RPMI7951 (cell line): ENCODE measurements at places on chromosomes 3 and 15. TPM values are rescaled to one million over a fixed set of nuclear protein-coding genes. Genes with fewer than 3 reads are reported as not detected.
A peak's percentile ranks its signal among the peaks of the same experiment; 100 is the strongest.

Gene HYKK
- total RNA-seq: 4.5 and 6.8 TPM in 2 replicates

GRCh38 chr15:61938249-61938648, 122.0 kb downstream of the VPS13C start:
- no peak for DNase-seq

Gene C3orf22
- total RNA-seq: not detected in 2 replicates

DNA sequence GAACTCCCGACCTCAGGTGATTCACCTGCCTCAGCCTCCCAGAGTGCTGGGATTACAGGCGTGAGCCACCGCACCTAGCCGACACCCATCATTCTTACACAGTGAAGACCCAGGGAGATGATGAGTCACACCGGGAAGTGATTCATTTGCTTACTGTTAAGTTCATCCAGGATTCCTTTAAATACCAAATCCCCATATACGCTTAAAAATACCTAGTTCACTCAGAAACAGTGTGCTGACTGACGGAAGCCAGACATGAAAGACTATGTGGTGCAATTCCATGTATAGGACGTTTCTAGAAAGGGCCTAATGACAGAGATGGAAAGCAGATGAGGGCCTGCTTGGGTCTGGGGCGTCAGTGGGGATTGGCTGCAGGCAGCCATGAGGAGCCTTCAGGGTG, 75.2 kb downstream of the APBA2 start:
- DNase-seq: peak; percentile 82

Gene ITGB5
- 287 and 363 TPM in 2 replicates for total RNA-seq

DNA sequence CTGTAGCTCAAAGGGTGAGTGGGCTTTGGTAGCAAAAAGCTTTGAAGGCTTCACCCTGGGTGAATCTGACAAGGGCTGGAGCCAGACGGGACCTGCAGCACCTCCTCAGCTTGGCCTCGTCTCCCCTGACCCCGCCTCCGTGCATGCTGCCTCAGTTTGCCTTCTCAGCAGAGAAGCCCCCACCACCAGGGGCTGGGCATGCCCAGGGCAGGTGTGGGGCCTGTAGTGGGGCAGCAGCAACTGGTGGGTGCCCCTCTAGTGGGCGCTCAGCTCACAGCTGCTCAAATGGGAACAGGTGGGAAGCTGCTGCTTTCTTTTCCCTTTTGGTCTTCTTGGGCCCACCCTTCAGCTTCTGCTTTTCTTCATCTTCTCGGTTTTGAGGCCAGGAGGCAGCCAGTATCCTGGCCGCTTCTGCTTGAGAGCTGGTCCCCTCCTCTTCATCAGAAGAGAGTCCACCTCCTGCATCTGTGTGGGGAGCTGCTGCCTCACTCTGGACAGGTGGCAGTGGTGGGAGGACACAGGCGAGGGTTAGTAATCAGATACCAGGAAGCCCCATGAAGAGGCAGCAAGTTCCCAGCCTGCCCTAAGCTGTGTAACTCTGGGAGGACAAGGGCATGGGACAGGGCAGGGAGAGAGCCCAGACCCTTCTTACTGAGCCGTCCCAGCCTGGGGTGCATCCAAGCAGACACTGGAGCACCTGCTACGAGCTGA, 21.0 kb downstream of the TMEM43 start:
- DNase-seq: no peak

- DNase-seq: no peak
Measured at GRCh38 chr3:12810961-12811360, 14.5 kb downstream of the CAND2 start.

Gene PLA1A
- total RNA-seq: 0.20 TPM in 1 of 2 replicates, not detected in the other

GRCh38 chr3:189588475-189589178, 42.6 kb upstream of the TP63 start:
- peak; percentile 83 for DNase-seq

Gene COPG1
- total RNA-seq: 139 and 166 TPM in 2 replicates

Gene NR1I2
- 0.12 TPM in 1 of 2 replicates, not detected in the other for total RNA-seq

- peak; percentile 21 for DNase-seq
Measured at GRCh38 chr3:119695480-119695879, 7.3 kb upstream of the CFAP91 start.

GRCh38 chr3:42079701-42080452, 11.3 kb upstream of the TRAK1 start:
- DNase-seq: no peak

DNA sequence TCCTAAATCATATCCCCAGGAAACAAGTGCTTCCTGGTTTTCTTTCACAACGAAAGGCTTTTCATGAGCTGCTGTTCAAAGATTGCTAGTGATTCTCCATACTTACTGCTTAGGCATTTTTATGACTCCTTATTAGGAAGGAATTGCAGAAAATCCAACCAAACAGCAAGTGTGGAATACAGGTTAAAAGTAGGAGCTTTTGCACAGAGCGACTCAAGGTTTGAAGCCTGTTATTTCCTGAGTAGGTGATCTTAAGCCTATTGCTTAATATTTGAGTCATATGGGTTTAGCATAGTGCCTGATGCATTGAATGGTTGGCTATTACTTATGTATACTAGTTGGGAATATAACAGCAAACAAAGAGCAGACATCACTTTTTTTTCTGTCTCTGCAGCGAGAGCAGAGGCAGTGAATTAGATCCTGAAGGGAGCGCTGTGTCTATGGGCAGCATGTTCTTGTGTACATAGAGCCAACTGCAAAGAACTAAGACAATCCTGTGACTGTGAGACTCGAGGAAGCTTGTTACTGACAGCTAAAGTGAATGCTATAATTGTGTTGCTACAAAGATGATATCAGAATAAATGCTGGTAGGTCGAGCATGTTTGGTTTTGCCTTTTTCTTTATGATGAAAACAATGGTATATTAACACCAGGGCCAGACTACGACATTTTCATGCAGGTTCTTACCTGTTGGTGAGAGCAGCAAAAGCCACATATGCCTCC, 6.3 kb downstream of the TM4SF1 start:
- no peak for DNase-seq

Gene RHOV
- 0.12 and 0.20 TPM in 2 replicates for total RNA-seq

GRCh38 chr3:131075632-131076328, 49.1 kb downstream of the NEK11 start:
- no peak for DNase-seq

GRCh38 chr3:134511500-134511899, 25.6 kb downstream of the CEP63 start:
- no peak for DNase-seq

Gene RGMA
- total RNA-seq: not detected in 2 replicates

Gene SUCNR1
- total RNA-seq: 0.12 TPM in 1 of 2 replicates, not detected in the other

GRCh38 chr3:34198309-34198708, 399.9 kb downstream of the PDCD6IP start:
- DNase-seq: no peak

- peak; percentile 97 for DNase-seq
Measured at GRCh38 chr3:172520301-172520831, 2.9 kb downstream of the TNFSF10 start.

DNA sequence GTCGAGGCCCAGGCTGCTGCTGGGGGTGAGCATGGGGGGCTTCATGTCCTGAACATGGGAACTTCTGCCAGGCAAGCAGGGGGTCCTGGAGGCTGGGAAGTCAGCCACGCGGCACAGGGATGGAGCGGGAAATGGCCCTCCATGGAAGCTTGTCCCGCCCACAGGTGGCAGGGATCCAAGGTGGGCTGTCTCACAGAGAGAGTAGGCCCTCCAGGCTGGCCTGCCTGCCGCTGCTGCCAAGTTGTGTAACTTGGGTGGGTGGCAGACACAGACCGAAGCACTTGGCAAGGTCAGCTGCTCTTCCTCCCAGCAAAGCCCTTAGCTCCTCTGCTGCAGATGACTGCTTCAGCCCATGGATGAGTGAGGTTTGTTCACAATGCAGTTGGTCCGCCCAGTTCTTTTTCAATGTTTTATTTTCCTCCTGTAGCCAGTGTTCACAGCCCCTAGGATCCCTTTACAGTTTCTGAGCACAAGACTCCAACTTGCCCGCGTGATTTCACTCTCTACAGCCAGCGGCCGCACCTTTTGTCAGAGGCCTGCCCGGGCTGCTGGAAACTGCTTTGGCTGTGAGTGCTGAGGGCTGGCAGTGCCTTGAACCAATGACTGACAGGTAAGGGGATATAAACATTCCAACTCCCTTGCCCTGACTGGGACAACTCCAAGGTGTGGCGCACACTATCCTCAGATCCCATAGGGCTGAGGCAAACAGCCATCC, 26.7 kb downstream of the HCN4 start:
- peak; percentile 27 for DNase-seq

DNA sequence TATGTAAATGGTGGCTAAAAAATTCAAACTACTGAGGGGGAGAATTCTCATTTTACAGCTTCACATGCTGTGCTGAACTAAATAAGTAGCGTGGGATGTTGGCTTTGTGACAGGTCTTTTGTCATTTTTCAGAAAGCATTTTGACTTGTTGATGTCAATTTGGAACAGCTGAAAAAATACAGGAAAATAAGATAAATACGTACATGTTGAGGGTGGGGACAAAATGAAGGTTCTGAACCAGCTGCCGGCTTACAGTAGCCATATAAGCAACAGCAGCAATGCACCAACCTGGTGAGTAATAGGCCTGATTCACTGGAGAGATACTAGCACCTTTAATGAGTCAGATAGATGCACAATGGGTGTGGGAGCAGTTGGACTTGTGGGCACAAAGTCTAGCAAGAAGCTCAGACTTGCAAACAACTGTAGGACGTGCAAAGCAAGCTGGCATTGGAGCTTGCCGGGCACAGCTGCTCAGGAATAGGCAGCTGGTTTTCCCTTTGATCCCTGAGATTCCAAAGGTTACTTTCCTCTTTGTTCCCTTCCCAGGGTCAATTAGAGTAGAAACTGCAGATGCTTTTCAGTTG, 12.9 kb downstream of the B3GNT5 start:
- peak; percentile 83 for DNase-seq

GRCh38 chr3:119219069-119219468, 21.6 kb downstream of the B4GALT4 start:
- no peak for DNase-seq

Gene SLC2A2
- total RNA-seq: not detected in 2 replicates

DNA sequence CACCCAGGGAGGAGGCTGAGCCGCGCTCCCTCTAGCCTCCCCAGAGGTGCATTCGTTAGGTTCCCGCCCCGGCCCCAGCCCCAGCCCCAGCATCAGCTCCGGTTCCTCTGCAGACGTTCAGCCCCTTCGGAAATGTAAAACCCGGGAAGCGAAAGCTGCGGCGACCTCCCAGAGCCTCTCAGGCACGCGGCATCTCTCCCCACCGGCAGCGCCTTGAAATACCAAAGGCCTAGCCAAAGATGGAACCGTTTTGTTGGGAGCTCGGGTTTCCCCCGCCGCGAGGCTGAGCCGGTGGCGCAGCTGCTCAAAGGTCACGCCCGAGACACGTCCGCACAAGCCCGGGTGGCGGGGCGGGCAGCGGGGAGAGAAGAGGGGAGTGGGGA, 77.8 kb upstream of the HES1 start:
- DNase-seq: peak; percentile 75

DNA sequence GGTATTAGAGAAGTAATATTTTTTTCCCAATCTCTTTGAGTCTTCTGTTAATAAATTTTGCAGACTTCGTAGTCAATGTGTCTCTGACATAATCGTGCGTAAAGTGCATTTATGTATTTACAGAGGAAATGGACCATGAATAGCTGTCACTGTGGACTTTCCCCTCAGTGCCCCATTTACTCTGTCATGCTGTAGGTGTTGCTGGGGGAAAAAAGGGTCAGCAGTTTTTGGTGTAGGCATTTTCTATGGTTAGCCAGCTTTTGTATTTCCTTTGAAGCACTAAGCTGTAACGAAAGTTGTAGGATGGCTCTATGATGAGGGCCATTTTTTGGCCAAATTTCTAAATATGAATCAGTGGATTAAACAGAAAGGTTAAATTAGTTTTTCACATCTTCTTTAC, 598.4 kb downstream of the FGF12 start:
- no peak for DNase-seq

- DNase-seq: peak; percentile 52
Measured at GRCh38 chr3:23748398-23749110, 57.2 kb upstream of the UBE2E1 start.

DNA sequence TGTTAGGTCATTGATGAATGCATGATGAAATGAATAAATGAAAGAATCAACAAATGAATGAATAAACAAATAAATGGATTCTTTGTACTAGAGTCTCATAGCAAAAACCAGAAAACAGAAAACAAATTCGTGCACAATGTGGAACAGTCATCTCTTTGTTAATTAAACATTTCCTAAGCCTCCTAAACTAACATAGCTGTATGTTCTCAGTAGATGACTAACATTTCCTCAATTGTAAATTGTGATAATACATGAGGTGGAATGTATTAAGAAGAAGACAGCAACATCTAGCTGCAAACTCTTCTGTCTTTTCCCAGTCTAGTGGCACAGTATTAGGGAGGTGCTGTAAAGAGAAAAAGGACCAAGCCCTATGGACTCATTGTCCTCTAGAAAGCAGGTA, 1021.0 kb downstream of the MCTP2 start:
- DNase-seq: no peak

DNA sequence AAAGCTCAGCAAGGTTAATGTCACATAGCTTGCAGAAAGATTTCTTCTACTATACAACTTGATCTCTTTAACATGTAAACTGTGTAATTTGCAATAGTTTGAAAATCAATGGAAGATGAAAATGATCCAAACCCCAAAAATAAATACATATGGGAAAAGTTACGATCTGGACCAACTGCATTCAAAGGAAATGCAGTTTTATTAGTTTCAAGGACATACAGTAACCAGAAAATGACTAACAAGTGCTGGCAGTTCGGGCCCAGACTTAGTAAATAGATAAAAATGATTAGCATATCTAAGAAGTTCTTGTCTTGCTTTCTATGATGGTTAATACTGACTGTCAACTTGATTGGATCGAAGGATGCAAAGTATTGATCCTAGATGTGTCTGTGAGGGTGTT, 37.3 kb upstream of the LEKR1 start:
- DNase-seq: no peak

DNA sequence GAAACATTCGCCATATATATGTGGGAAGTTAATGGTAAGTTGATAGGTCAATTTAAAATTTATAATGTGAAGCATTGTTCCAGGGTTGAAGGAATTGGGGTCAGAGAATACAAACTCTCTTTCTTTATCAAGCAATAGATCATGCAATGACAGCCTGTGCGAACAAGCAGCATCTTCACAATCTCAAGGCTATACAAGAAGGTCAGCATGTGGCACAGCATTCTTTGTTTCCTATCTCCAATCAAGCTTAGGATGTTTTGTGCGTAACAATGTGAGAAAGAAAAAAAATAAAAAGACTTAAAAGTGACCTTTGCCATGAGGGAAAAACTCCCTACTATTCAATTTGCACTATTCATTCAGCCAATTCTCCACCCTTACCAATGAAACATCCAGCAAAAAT, 288.1 kb upstream of the NECTIN3 start:
- no peak for DNase-seq

Gene WDR5B
- 6.2 and 9.4 TPM in 2 replicates for total RNA-seq

DNA sequence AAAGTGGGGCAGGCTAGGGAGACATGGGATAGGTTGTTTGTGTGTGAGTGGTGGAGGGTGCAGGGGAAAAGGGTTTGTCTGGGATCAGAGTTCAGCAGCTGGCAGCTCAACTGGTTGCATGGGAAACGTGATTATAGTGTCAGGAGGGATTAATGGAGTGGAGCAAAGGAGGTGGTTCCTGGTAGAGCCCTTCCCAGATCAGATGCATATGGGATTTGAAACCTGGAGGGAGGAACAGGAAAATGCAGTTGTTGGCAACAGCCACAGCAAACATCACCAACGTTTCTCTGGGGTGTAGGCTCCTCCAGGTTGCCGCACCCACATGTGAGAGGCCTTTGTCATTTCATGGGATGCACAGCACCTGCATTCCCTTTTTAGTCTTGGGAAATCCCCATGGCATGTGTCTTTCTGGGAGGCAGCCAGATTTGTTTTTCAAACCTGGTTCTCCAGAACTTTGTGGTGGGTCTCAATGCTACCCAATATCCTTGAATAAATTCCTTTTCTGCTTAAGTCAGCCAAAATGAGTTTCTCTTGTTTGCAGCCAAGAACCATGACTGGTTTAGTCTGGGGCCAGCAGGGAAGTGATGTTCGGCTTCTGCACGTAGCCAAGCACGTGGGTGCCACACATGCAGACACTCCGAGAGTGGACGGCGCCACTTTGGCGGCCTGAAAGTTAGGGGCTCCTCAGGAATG, 61.3 kb downstream of the BDH1 start:
- DNase-seq: peak; percentile 80

Gene TAMM41
- total RNA-seq: 9.6 and 9.9 TPM in 2 replicates
